Myometrial cell (primary cell): ENCODE measurements at places on chromosomes 2 and 18. TPM values are rescaled to one million over a fixed set of nuclear protein-coding genes. Genes with fewer than 3 reads are reported as not detected.

Gene ASB3
- 13.3 and 22.2 TPM in 2 replicates for total RNA-seq

Gene CHRNG
- not detected in 2 replicates for total RNA-seq

Gene BZW1
- total RNA-seq, result 460 and 594 TPM in 2 replicates

Gene SSB
- total RNA-seq, result 77.0 and 130 TPM in 2 replicates

Gene TEX44
- total RNA-seq, result not detected in 2 replicates

Gene EMX1
- not detected in 2 replicates for total RNA-seq

Gene COLEC11
- 0.89 TPM in 1 of 2 replicates, not detected in the other for total RNA-seq

Gene NCL
- 53.9 and 91.1 TPM in 2 replicates for total RNA-seq

Gene LYPD1
- not detected in 2 replicates for total RNA-seq

Gene L3MBTL4
- total RNA-seq, result not detected in 2 replicates

Gene PPP1R1C
- total RNA-seq, result 0.29 TPM in 1 of 2 replicates, not detected in the other

Gene ATG4B
- 64.6 and 71.4 TPM in 2 replicates for total RNA-seq

Gene STON1
- total RNA-seq, result 15.0 and 19.7 TPM in 2 replicates

Gene ITGAV
- total RNA-seq, result 78.4 and 95.3 TPM in 2 replicates

Gene AKAIN1
- not detected in 2 replicates for total RNA-seq

Gene PAX8
- 0.18 and 0.86 TPM in 2 replicates for total RNA-seq

Gene LOXHD1
- total RNA-seq, result not detected in 2 replicates

Gene GPR75
- total RNA-seq, result 1.4 and 1.8 TPM in 2 replicates

Gene TANC1
- total RNA-seq, result 13.0 and 13.6 TPM in 2 replicates

Gene SFT2D3
- total RNA-seq, result 3.4 and 4.0 TPM in 2 replicates

Gene SCRN3
- total RNA-seq, result 17.0 and 19.9 TPM in 2 replicates

Gene MC2R
- not detected in 2 replicates for total RNA-seq

Gene LIMS2
- 2.5 and 3.7 TPM in 2 replicates for total RNA-seq

Gene DLX1
- not detected in 2 replicates for total RNA-seq

Gene IL37
- total RNA-seq, result not detected in 2 replicates

Gene SCYGR8
- total RNA-seq, result not detected in 2 replicates

Gene C1GALT1C1L
- 0.86 and 3.9 TPM in 2 replicates for total RNA-seq
